ENCODE measurements at places on chromosomes 12 and 14. TPM values are rescaled to one million over a fixed set of nuclear protein-coding genes. Genes with fewer than 3 reads are reported as not detected.

The FIGNL2 gene
- 0.29 TPM for total RNA-seq

The SLC16A7 gene
- 8.0 TPM for total RNA-seq

The BIN2 gene
- total RNA-seq: not detected

- no peak for DNase-seq
Observed at GRCh38 chr14:54627540-54628363, 60.8 kb downstream of the SAMD4A start.

The GLT8D2 gene
- 2.7 TPM for total RNA-seq

DNA sequence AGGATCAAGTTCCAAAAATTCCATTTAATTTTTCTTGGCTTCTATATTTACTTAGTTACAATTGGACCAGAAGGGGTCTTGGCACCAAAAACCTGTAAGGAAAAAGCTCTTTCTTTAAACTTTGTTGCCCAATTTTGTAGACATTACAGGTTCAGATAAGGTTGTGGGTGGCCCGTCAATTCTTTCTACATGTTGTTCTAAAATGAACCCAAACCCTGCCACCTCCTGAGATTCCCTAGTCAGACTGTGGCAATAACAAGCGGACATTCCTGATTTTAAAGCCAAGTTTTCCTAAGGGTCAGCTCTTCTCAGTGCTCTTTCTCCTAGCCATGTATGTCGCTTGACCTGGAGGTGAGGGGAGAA is 45.0 kb upstream of the GSG1 start:
- DNase-seq: no peak

Data from A172 (cell line).